ENCODE measurements at places on chromosomes 1 and 21. TPM values are rescaled to one million over a fixed set of nuclear protein-coding genes. Genes with fewer than 3 reads are reported as not detected.

The CFHR3 gene
- 0.22 TPM for total RNA-seq

DNA sequence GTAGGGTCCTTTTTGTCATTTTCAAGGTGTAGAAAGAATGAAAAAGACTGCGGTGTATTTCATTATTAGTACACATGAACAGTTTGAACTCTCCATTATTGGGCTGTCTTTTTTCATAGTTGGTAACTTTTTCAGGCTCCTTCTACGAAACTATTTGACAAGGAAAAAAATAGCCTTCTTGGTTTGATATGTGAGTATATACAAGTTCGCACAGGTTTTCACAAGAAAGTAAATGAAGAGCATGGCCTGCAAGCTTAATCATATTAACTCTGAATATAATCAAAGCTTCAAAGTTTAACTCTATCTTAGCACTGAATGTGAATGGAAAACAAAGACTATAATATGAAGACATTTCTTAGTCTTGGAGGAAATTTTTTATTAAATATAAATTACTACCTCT lies 290.0 kb upstream of the ADGRL2 start:
- H3K27ac ChIP-seq = no peak overlapping the region
- DNase-seq = no peak
- no peaks in the 10 kb centered on the region for H3K27me3 ChIP-seq

DNA sequence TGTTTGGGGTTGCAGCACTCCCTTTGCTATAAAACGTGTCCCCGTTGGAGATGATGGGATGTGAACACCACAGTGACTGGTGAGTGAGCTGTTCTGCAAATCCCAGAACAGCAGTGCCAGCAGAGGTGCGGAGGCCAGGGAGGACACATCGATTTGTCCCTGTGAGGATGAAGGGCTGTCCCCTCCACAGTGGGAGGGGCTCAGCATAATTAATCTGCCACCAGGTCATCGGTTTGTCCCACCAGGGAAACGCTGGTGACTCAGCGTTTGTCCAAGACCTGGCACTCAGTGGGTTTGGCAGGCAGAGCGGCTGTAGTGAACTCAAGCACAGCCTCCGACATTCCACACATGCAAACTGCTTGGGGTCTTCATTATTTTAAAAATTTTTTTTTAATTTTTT lies 22.8 kb upstream of the PDE9A start:
- no peak overlapping the region for H3K4me3 ChIP-seq
- H3K27ac ChIP-seq = no peak overlapping the region
- H3K27me3 ChIP-seq = no peaks in the 10 kb centered on the region

DNA sequence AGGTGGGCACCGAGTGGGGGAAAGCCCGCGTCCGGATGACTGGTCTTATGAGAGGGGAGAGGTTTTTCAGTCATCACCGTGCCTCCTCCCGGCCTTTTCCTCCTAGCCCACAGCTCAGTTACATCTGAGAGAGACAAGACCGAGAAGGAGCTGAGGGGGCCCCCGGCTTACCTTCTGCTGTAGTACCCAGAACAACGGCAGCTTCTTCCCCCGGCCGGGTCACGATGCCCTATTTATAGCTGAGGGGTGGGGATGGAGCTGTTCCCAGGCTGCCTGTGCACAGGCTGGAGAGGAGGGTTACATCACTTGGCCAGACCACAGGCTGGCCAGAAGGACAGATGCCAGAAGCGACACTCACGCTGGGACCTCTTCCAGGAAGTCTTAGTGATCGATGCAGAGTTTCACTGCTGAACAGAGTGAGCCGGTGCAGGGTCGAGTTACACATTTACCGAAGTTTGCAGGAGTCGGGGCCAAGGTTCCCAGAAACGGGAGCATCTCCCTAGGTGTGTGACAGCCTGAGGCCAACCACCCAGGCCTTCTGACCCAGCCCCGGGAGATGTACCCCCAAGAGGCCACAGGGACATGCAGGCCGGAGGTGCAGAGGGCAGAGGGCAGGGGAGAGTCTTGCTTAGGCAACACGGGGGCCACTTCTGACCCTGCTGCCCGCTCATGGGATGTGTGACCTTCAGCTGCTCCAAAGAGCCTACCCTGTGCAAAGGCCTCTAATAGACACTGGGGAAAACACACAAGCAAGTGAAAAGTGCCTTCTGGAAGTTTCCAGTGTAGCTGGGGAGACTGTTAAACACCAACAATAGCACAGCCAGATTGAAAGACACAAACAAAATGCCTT lies at the start of gene AGT:
Gene AGT (minus strand): TSS at position 208 of the 850 bp plus-strand sequence. CDS start 3,299 bp downstream, outside the sequence.
- no peaks in the 10 kb centered on the region for H3K36me3 ChIP-seq
- H3K4me1 ChIP-seq = no peaks in the 10 kb centered on the region
- peak; percentile 34 for DNase-seq
- no peak within 1 kb of the TSS for H3K4me3 ChIP-seq
- H3K27me3 ChIP-seq = no peaks in the 10 kb centered on the region

DNA sequence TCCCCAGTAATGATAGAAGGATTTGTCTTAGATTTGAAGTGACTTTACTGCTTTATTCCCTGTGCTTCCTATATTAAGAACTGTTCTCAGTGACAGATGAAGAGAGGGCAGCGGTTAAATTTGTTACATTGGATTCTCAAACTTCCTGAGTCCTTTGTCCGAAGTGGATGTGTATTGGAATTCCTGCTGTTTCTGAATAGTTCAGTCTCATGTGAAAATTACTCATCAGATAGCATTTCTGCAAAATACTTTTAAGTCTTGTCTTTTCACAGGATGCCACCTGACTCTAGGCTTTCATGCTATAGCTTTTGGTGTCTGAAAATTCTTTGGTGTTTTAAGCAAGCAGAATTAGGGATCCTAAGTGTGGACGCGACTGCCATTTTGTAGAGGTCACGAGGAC lies 83.6 kb downstream of the PRDM2 start:
- no peak overlapping the region for H3K4me3 ChIP-seq
- no peak for DNase-seq
- H3K4me1 ChIP-seq = peaks cover 33% of the 10 kb centered on the region
- no peak overlapping the region for H3K27ac ChIP-seq

GRCh38 chr1:38052750-38053415 lies 6.3 kb upstream of the POU3F1 start:
- H3K4me1 ChIP-seq = peaks cover 7% of the 10 kb centered on the region
- no peak for DNase-seq
- H3K4me3 ChIP-seq = no peak overlapping the region
- no peaks in the 10 kb centered on the region for H3K27me3 ChIP-seq

GRCh38 chr1:1304331-1305299 lies 3.1 kb downstream of the ACAP3 start:
- peaks cover 32% of the 10 kb centered on the region for H3K4me1 ChIP-seq
- DNase-seq = peak; percentile 26
- no peaks in the 10 kb centered on the region for H3K27me3 ChIP-seq
- H3K4me3 ChIP-seq = no peak overlapping the region
- H3K27ac ChIP-seq = peak overlapping the region; percentile 53

- DNase-seq = no peak
- no peaks in the 10 kb centered on the region for H3K36me3 ChIP-seq
- H3K4me3 ChIP-seq = no peak overlapping the region
- H3K27me3 ChIP-seq = no peaks in the 10 kb centered on the region
Measured at GRCh38 chr1:162142968-162143367, 73.5 kb downstream of the NOS1AP start.

GRCh38 chr1:48777219-48777895 lies 666 bp upstream of the BEND5 start:
- H3K4me3 ChIP-seq = peak overlapping the region; percentile 84
- peak; percentile 55 for DNase-seq
- H3K27ac ChIP-seq = no peak overlapping the region
- no peaks in the 10 kb centered on the region for H3K36me3 ChIP-seq
- no peaks in the 10 kb centered on the region for H3K4me1 ChIP-seq
- H3K27me3 ChIP-seq = no peaks in the 10 kb centered on the region

GRCh38 chr21:42101246-42101645 lies 30.1 kb downstream of the UMODL1 start:
- no peak for DNase-seq
- no peaks in the 10 kb centered on the region for H3K36me3 ChIP-seq
- no peak overlapping the region for H3K4me3 ChIP-seq
- H3K27ac ChIP-seq = no peak overlapping the region

- DNase-seq = no peak
- H3K4me1 ChIP-seq = peaks cover 14% of the 10 kb centered on the region
- H3K36me3 ChIP-seq = peaks cover 19% of the 10 kb centered on the region
- no peak overlapping the region for H3K27ac ChIP-seq
- no peaks in the 10 kb centered on the region for H3K27me3 ChIP-seq
Measured at GRCh38 chr21:42864286-42864685, 15.1 kb downstream of the WDR4 start.

- H3K36me3 ChIP-seq = no peaks in the 10 kb centered on the region
- peaks cover 55% of the 10 kb centered on the region for H3K4me1 ChIP-seq
- peak overlapping the region; percentile 83 for H3K4me3 ChIP-seq
Measured at GRCh38 chr1:150973836-150974579, 627 bp downstream of the CERS2 start.

The NBPF15 gene
- total RNA-seq = 44.1 TPM

The HSD3B2 gene
- not detected for total RNA-seq

DNA sequence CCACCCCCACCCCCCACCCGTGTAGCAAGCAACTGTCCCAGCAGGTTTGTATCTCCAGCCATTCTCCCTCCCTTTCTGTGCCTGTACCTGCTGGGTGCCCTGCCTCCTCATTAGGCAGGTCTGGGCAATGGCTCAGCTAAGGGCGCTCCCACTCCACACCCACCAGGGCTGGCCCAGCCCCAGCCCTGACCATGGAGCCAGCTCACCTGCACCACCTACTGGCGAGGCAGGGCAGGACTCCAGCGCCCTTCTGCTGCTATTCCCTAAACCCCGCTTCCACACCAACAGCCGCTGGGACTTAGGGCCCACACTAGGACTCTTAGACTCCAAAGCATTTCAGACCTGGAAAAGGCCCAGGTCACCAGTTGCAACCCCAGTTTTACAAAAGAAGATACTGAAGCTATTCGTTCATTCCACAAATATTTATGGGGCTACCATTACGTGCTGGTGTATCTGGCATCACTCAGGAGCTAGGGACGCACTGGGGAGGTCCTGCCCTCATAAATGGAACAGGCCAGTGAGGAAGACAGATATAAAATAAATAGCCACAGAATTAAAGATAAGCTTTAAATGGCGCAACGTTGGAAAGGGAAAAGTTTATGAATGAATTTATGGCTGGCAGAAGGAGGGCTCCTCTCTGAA lies 24.0 kb downstream of the PGLYRP3 start:
- no peaks in the 10 kb centered on the region for H3K27me3 ChIP-seq
- H3K27ac ChIP-seq = no peak overlapping the region
- H3K4me1 ChIP-seq = no peaks in the 10 kb centered on the region
- H3K36me3 ChIP-seq = no peaks in the 10 kb centered on the region

The CATSPER4 gene
- not detected for total RNA-seq

The GNG12 gene
- total RNA-seq = 116 TPM

DNA sequence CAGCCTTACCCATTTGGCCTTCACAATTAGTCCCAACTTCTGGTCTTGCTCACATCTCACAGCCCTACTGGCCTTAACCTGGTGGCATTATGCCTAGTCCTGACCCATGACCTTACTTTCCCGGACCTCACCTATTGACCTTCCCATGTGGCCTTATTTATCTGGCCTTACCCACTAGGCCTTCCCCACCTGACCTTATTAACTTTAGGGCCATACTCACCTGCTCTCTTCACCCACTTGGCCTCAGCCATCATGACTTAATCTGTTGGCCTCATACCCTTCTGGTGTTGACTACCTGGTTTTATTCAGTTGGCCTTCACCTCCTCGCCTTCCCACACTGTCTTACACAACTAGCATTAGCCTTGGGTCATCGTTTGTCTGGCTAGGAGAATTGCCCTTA lies 35.7 kb downstream of the EXOC8 start:
- H3K27ac ChIP-seq = no peak overlapping the region
- no peak overlapping the region for H3K4me3 ChIP-seq
- H3K4me1 ChIP-seq = no peaks in the 10 kb centered on the region
- DNase-seq = no peak
- no peaks in the 10 kb centered on the region for H3K36me3 ChIP-seq
- no peaks in the 10 kb centered on the region for H3K27me3 ChIP-seq

The KCNC4 gene
- 12.5 TPM for total RNA-seq

DNA sequence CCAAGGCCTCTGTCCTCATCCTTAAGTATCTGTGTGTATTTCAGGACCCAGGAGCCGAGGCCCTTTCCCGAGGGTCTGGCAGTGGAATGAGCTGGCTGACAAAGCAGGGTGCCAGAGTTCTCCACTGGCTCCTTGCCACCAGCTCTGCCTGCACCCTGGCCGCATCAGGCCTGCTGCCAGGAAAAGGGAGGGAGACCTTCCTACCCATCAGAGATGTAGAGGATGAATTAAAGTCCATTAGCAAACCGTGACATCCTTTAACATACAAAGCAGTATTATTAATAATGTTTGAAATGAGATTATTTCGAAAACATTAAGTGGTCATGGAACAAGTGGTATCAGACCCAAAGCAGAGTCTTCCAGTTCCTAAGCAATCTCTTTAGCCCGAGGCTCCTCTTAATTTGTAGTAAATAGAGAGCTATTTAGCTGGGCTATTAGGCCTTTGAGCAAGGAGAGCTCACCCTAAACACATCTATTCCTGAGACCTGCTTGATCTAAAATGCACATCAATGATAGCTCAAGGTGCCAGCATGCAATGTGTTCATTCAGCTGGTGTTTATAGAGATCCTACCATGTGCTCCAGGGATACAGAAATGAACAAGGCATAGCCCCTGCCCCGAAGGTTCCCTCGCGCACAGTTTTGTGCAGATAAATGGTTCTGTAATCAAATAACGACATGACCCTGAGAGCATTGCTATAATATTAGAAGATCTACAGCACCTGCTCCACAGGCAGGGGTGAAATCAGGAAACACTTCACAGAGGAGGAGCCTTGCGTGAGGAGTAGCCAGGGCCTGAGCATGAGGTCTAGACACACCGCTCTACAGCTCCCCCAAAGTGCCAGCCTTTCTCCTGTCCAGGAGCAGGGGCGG lies 44.0 kb downstream of the FAM163A start:
- H3K27ac ChIP-seq = no peak overlapping the region
- H3K4me1 ChIP-seq = no peaks in the 10 kb centered on the region
- peak; percentile 84 for DNase-seq

- no peaks in the 10 kb centered on the region for H3K36me3 ChIP-seq
- H3K4me1 ChIP-seq = no peaks in the 10 kb centered on the region
- no peak for DNase-seq
- H3K27ac ChIP-seq = no peak overlapping the region
Measured at GRCh38 chr1:106889059-106889458, 167.4 kb upstream of the PRMT6 start.

DNA sequence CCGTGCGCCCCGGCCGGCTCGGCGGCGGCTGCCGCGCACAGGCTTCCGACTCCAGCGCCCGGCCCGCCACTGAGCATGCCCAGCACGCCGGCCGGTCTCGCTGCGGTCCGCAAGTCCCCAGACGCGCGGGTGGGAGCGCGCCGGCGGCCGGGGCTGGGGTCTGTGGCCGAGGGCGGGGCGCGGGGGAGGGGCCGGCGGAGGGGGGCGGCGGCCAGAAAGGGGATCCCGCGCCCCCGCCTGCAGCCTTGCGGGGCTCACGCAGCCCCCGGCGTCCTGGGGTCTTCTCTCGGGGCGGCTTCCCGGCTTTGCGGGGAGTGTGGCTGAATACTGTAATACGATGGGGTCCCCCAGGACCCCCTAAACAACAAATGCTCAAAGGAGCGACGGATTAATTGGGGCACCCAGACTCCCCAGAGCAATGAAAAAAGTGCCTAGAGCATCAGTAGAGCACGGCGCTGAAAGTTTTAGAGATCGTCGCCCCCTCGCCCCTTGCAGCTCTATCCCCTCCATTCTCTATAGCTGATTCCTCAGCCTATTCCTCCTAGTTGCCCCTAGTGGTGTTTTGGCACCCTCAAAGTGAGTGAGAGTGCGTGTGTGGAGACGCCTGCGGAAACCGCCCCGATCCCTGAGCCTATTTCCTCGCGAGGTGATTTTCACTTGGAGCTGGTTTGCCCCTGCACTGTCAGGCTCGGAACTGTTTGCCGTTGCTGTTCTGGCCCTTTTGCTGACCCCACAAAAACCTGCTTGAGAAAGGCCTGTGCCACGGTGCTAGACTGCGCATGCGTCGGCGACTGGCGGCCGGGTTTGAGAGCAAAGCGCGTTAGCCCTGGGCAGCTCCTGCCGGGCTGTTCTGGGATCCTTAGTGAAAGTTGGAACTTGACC lies at the start of gene VAV3:
Gene VAV3 (minus strand): TSS at position 71 of the 882 bp plus-strand sequence. CDS start 311 bp downstream, outside the sequence.
- no peaks in the 10 kb centered on the region for H3K36me3 ChIP-seq
- no peaks in the 10 kb centered on the region for H3K27me3 ChIP-seq
- peak within 1 kb of the TSS; percentile 81 for H3K27ac ChIP-seq
- peak within 1 kb of the TSS; percentile 25 for H3K4me3 ChIP-seq

All from thyroid gland (tissue), 4 donors.